Dorsolateral prefrontal cortex (tissue), 122 donors: ENCODE measurements at places on chromosomes 2 and 18.

- no peak for DNase-seq
These were observed 118.8 kb upstream of the LHCGR start for GRCh38 chr2:48874282-48874681.

GRCh38 chr2:236054125-236054524, 114.1 kb downstream of the GBX2 start:
- DNase-seq: no peak

DNA sequence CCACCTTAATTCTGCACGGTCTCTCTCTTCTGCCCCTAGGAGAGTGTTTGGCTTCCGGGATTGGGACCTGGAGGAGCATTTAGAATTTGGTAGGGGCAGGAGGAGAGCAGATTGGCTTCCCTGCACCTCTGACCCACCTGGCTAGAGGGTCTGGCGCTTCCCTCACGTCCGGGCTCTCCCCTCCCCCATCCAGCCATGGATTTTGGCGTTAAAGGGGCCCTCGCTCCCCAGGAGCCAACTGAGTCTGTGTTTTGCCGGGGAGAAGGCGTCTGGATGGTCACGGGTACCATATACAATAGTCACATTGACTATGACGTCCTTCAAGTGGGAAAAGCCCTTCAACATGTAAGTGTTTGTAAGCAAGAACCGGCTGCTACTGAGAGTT, 6.6 kb downstream of the HOXD3 start:
- no peak for DNase-seq

- no peak for DNase-seq
These were observed 30.1 kb downstream of the WDFY1 start for GRCh38 chr2:223915071-223915470.

GRCh38 chr18:32804134-32804888, 31.5 kb upstream of the KLHL14 start:
- no peak for DNase-seq

- no peak for DNase-seq
These were observed 202.5 kb downstream of the CCDC102B start for GRCh38 chr18:69000366-69000765.
